Stimulated activated CD8-positive, alpha-beta memory T cell treated with anti-CD3 and anti-CD28 coated beads, Interleukin-15, amount 100 ng/mL, for 24 hours (primary cell): ENCODE measurements at places on chromosomes 4 and X.

DNA sequence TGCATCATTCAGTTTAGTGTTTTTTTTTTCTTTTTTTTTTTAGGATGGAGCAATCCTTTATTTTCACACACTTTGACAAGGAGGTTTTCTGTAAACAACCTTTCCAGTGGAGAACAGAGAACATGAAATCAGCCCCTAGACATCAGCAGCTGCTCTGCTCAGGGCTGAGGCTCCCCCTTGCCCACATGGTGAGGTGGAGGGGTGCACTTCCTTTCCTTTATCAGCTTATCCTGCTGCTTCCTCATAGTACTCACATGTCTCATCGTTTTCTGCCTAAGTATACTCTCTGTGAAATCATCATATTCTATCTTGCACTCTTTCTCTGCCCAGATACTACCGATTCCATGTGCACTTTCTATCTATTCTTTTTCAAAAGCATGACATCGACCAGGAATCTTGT, 47.6 kb upstream of the PRSS12 start:
- DNase-seq, result no peak

- DNase-seq, result no peak
Observed at GRCh38 chrX:127726227-127726626, 326.0 kb downstream of the ACTRT1 start.

DNA sequence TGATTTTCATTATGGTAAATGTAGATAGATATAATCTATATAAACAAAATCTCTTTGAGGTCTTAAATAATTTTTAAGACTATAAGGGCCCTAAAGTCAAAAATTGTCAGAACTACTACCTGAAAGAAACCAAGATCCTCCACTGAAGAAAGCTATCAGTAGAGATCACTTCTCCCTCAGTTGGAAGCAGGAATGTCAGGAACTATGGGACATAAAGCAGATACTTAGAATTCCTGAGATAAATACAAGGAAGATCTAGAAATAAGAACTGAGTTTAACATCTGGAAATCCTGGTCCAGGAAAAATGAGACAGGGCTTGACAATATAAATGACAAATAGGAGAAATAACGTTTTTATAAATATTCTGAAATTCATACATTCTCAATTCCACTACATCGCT, 97.2 kb downstream of the ADAMTS3 start:
- DNase-seq, result no peak

DNA sequence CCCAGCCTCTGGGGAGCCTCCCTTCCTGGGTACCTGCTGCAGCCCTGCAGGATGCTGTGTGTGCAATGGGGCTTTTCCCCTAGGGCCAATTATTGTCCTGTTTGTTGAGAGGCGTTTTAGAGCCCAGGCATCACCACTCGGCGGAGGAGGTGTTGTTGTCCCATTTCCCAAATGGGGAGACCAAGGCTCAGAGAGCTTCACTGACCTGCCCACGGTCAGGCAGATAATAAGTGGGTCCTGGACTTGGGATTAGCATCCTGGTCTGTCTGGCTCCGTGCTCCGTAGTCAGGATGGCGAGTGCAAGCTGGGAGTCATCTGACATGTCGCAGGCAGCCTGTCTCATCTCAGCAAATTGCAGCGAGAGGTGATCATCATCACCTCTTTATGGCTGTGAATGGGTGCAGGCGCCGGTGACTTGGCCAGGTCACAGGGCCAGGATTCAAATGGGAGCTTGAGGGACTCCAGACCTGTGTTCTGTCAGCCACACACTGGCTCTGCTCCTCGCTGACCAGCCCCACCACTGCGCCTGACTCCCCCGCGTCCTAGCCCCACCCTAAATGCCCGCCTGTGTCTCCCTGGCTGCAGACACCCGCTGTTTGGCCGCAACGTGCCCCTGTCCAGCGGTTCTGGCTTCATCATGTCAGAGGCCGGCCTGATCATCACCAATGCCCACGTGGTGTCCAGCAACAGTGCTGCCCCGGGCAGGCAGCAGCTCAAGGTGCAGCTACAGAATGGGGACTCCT, 16.6 kb downstream of the HTRA3 start:
- DNase-seq, result no peak

DNA sequence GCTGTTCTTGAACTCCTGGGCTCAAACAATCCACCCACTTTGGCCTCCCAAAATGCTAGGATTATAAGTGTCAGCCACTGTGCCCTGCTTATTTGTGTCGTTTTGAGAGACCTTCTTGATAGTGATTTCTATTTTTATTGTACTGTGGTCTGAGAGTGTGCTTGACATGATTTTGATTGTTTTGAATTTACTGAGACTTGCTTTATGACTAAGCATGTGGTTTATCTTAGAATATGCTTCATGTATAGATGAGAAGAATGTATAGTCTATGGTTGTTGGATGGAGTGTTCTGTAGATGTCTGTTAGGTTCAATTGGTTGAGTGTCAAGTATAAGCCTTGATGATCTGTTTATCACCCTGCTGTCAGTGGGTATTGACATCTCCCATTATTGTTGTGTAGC, 789.3 kb downstream of the IL1RAPL1 start:
- no peak for DNase-seq

DNA sequence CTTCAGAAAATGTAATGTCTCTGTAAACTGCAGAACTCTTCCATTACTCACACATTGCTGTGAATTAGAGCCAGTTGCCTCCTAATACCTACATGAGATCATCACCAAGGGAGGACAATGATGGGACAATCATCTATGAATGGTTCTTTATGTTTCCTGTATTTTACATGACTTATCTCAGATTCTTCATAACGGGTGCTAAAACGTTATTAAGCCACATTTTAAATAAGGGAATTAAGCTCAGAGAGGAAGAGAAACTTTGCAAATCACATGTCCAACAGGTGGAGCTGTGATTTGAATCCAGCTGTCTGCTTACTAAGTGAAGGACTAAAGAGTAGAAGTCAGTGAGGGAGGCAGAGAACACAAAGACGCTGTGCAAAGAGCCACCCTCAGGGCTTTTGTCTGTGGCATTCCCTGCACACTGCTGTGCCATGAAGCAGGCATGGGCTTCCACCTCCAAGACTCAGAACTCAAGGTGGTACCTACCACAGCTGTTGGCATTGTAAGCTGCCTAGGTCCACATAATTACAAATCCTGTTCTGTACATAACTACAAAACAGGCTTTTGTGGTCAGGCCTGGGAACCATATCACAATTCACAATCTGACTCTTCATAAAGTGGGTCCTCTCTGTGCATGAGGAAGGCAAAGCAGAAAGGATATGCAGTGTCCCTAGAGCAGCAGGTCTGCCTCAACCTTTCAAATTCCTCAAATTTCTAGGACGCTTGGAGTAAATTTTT, 12.8 kb downstream of the TBC1D9 start:
- DNase-seq, result no peak

- no peak for DNase-seq
Observed at GRCh38 chr4:159552979-159553768, 450.3 kb downstream of the RAPGEF2 start.

- DNase-seq, result no peak
Observed at GRCh38 chr4:140103676-140104075, 50.3 kb downstream of the MAML3 start.

GRCh38 chr4:157075811-157076577, at the start of gene GLRB:
Gene GLRB, plus strand, starts transcription at chr4:157076150. Its CDS starts 1,875 bp downstream, at chr4:157078025.
- DNase-seq, result no peak

- DNase-seq, result no peak
Observed at GRCh38 chr4:81635739-81636138, 164.0 kb upstream of the RASGEF1B start.

GRCh38 chr4:153611679-153612078, 72.4 kb upstream of the TLR2 start:
- no peak for DNase-seq

DNA sequence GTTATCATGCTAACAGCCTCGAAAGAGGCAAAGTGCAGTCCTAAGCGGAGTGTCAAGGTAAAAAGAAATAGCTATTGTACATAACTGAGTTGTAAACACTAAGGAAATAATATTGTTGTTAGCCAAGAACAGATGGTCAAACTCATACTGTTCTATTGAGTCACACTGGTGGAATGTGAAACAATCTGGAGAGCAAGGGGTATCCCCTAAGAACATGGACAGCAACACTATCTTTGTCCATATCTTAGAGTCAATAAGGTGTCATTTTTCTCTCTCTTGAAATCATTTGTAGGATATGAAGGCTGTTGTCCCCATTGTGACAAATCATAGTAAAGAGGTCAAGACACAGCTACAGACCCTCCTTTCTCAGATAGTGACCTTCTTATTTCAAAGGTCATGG, 4.5 kb upstream of the PDGFC start:
- no peak for DNase-seq

GRCh38 chr4:52372269-52372668, 286.8 kb downstream of the USP46 start:
- no peak for DNase-seq

DNA sequence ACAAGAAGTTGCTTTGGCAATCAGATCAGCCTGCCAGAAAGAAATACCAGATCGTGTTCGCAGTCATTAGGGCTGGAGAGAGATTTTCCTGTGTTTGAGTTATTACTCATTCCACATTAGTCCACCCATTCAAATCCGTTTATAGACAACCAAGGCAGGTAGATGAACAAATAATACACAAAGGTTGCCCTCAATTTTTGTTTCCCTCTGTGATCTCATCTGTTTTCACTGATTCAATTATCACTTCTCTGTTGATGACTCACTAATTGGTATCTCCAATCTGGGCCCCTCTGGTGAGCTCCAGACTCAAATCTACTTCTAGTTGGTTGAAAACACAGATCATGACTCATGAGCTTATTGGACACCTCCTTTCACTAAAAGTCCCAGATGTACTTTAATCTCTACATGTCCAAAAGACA, 54.5 kb downstream of the CHM start:
- no peak for DNase-seq

DNA sequence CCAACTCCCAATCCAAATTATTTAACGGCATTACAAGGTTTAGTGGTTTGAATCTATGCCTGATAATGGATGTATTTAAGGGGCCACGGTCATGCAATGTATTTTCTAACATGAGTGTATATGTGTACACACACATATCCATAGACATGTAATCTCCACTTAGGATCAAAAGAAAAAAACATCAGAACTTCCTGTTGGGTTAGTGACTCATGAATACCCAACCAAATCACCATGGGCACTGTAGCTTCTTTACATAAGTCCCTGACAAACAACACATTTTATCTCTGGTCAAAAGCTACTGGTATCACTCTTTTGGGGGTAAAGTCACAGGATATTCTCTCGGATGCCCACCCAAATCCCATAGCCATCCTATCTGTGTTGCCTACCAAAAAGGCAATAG, 36.5 kb upstream of the TFDP3 start:
- DNase-seq, result no peak

GRCh38 chr4:19683426-19683825, 568.3 kb upstream of the SLIT2 start:
- no peak for DNase-seq

DNA sequence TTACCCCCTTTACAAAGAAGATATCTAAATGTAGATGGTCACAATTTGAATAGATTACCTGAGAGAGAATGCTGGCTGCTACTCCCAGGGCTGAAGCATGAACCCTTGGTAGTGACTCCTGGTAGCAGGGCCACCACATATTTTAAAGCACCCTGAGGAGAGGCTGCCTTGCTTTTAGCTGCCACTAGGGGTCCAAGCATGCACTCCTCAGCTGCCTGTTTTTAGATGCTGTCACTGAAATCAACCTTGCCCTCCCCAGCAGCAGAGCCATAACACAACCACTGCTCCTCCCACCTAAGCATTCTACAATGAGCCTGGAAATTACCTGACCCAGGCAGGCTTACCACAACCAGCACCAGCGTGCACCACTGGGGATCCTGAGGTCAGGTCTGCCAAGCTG, 850.9 kb downstream of the FAM133A start:
- DNase-seq, result no peak

DNA sequence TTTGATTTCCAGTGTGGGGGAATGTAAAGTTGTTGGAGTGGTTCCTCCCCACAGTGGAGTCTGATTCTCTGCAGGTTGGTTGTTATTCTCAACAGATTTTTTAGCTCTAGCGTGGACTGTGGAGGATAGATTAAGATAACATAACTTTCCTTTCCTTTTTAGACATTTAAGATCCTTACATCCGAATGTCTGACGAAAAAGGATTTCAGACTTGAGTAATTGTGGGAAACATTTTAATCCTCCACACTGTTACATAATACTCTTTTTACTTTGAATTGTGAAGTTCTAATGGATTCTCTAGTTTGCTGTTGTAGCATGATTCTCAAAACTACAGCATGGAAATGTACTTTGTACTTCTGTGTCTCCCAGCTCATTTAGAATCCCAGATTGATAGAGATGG, 107.8 kb downstream of the ARHGAP10 start:
- no peak for DNase-seq

GRCh38 chr4:33064238-33064637, 2344.1 kb downstream of the PCDH7 start:
- no peak for DNase-seq

- no peak for DNase-seq
Observed at GRCh38 chr4:142598132-142598531, 248.0 kb downstream of the INPP4B start.

- no peak for DNase-seq
Observed at GRCh38 chr4:1459722-1460511, 53.7 kb upstream of the NKX1-1 start.

- DNase-seq, result no peak
Observed at GRCh38 chr4:165222651-165222994, 15.3 kb downstream of the KLHL2 start.

- no peak for DNase-seq
Observed at GRCh38 chr4:7886007-7886973, 53.4 kb downstream of the AFAP1 start.

DNA sequence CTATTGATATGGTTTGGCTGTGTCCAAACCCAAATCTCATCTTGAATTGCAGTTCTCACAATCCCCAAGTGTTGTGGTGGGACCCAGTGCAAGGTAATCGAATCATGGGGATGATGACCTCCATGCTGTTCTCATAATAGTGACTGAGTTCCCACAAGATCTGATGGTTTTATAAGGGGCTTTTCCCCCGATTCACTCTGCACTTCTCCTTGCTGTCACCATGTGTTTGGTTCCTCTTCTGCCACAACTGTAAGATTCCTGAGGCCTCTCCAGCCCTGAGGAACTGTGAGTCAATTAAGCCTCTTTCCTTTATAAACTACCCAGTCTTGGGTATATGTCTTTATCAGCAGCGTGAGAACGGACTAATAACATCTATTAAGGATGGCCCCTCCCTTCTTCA, 68.8 kb downstream of the FBXW7 start:
- no peak for DNase-seq

DNA sequence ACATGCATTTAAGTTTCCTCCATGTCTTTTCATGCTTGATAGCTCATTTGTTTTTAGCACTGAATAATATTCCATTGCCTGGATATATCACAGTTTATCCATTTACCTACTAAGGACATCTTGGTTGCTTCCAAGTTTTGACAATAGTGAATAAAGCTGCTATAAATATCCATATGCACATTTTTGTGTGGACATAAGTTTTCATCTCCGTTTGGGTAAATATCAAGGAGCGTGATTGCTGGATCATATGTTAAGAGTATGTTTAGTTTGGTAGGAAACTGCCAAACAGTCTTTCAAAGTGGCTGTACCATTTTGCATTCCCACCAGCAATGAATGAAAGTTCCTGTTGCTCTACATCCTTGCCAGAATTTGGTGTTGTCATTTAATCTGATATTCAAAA, 172.5 kb downstream of the DHX15 start:
- no peak for DNase-seq
